Suprapubic skin (tissue), 4 donors: ENCODE measurements at places on chromosomes 1 and 21.

DNA sequence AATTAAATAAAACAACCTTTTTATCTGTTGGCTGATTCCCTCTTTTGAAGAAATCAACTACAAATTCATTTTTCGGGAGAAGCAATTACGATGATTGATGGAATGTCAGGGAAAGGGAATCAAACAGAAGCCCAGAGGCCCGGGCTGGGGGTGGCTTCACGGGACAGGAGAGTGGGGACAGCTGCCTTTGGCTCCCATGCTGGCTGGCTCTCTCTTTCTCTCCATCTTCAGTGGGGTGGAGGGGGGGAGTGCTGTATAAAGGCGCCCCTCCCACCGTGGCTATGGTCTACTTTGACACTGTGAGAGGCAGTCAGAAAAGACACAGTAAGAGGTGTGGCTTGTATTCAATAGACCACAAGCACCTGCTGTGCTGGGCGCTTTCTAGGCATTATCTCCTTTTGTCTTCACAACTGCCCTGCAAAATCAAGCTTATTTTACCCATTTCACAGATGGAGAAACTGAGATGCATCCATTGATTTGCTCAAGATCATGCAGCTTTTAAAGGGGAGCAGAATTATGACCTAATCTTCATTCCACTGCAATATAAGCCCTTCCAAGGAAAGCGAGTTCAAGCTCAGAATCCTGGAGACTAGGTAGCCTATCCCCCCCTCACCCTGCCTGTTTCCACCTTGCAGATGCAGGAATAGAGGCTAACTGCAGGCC lies 92.9 kb downstream of the GRIK3 start:
- DNase-seq, result no peak

GRCh38 chr1:33342041-33342723 lies 21.3 kb upstream of the A3GALT2 start:
- no peak for DNase-seq

GRCh38 chr1:175857756-175858155 lies 114.4 kb upstream of the TNR start:
- DNase-seq, result no peak

GRCh38 chr1:206002871-206003801 lies at the start of gene RAB7B:
Gene RAB7B, minus strand, starts transcription at chr1:206003395. Its CDS starts 9,260 bp downstream, at chr1:205994135.
- DNase-seq, result peak; percentile 82

GRCh38 chr1:147673406-147673805 lies 3.1 kb upstream of the ACP6 start:
- no peak for DNase-seq

- no peak for DNase-seq
Observed at GRCh38 chr1:31154000-31154631, 85.6 kb downstream of the NKAIN1 start.

GRCh38 chr1:173122344-173122935 lies 71.7 kb upstream of the TNFSF18 start:
- DNase-seq, result no peak

GRCh38 chr1:202551683-202552082 lies 158.6 kb downstream of the SYT2 start:
- DNase-seq, result no peak

- no peak for DNase-seq
Observed at GRCh38 chr1:24379733-24380315, 33.8 kb downstream of the STPG1 start.

GRCh38 chr1:117068580-117068979 lies 8.5 kb downstream of the TTF2 start:
- no peak for DNase-seq

DNA sequence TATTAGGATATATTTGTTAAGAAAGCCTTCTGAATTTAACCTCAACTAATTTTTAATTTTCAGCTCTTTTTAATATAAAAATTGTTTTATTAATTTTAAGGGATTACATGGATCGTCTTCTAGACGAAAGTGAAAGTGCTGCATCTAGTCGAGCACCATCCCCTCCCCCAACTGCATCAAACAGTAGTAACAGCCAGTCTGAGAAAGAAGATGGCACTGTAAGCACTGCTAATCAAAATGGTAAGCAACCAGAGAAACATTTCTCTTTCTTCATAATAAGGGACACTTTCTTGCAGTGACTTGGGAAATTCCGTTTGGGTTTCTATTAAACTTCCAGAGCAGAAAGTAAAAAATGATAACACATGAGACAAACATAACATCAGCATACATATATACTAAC lies 56.9 kb downstream of the MIER1 start:
- no peak for DNase-seq

DNA sequence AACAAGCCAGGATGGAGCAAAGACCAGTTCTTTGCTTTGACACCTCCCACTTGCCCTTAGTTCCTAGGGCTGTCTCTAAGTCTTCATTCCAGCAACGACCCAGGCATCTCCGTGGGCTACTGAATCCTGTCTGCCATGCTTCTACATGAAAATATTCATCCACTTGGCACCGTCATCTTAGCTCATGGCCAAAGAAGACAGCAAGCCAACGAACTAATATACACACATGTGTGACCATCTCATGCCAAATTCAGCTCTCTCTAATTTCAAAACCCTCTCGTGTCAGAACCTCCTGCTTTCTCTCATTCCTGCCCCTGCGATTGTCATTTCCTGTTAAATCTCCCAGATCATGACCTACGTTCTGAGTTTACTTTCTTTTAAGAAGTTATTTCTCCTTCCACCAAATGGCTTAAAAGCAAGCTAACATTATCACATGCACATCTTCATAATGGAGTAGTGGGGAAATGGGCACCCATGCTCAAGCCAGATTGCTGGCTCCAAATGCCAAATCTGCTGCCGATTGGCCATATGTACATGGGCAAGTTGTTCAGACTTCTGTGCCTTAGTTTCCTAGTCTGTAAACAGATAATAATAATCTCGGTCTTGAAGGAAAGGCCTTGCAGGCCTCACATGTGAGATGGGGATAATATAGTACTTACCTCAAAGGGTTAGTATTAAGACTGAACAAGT lies 373.4 kb downstream of the USH2A start:
- no peak for DNase-seq

- peak; percentile 85 for DNase-seq
Observed at GRCh38 chr21:45970674-45971615, 10.6 kb upstream of the COL6A1 start.

- DNase-seq, result no peak
Observed at GRCh38 chr1:26799479-26800142, 11.9 kb downstream of the PIGV start.

DNA sequence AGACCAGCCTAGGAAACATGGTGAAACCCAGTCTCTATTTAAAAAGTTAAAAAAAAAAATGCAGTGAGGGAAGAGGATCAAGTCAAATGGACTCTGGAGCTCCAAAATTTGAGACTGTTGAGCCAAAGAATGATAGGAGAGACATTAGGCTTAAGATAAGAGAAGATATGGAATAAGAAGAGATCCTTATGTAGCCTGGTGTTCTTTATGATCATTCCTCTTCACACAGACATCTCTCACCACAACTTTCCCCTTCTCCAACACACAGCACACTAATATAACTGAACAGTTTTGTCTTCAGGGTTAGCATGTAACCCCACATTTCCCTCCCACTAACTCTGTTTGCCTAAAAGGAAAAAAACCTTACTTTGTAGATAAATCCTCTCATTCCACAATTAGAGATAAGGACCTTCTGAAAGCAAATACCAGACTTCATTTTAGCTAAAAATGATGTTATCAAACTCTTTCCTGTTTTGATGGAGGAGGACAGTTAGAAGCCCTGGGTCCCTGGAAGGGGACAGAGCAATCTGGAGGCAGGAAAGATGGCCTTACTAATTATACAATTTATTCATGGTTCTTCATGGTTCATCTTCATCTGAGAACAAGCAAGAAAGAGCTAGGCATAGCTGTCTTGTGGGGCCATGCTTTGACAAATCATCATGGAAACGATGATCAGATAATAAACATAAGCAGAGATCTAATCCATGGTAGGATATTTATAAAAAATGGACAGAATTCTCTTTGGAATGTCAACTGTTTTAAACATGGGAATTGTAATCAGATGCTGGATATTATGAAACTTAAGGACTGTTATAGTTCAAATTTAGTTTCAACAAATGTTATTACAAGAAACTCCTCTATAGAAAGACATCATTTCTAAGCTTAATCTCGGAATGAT lies 96.7 kb upstream of the S1PR1 start:
- DNase-seq, result no peak

- no peak for DNase-seq
Observed at GRCh38 chr1:94321662-94322061, 84.3 kb upstream of the ARHGAP29 start.

DNA sequence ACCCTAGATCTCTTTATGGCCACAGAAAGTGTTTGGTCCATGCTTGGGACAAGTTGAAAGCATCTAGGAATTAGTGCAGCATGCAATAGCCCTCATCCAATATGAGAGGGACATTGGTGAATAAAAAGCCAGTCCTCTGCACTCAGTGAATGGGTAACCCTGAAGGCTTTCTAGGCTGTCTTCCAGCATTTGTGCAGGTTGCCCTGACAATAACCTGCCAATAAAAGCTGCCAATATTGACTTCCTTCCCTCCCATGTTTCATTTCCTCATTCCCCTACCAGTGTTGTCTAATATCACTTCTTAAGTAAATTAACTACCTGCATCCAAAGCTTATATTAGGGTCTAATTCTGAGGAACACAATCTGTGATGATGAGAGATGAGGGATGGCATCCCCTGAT lies 563.6 kb upstream of the NEGR1 start:
- DNase-seq, result no peak

DNA sequence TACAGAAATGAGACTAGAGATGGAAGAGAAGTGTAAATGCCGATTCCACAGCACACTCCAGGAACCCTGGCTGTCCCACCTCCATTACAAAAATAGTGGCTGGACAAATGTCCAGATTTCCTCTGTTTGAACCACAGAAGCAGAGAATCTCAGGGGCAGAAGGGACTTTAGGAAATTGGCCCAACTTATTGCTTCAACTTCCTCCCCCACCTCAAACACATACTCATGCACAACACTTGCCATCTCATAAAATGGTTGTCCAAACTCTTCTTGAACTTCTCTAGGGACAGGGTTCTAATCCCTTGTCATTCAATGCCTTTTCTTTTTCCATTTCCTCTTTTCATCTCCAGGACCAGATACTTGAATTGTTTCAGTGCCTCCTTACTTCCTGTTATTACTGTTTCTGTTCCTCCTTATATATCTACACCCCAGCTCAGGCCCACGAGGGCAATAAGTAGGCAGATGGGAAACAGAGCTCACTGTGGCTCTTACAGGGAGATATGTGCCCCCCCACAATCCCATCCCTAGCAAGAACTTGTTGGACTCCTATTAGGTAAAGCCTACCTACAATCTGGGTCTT lies 8.5 kb upstream of the B4GALT3 start:
- no peak for DNase-seq
